ENCODE measurements at places on chromosomes 1 and 21.

DNA sequence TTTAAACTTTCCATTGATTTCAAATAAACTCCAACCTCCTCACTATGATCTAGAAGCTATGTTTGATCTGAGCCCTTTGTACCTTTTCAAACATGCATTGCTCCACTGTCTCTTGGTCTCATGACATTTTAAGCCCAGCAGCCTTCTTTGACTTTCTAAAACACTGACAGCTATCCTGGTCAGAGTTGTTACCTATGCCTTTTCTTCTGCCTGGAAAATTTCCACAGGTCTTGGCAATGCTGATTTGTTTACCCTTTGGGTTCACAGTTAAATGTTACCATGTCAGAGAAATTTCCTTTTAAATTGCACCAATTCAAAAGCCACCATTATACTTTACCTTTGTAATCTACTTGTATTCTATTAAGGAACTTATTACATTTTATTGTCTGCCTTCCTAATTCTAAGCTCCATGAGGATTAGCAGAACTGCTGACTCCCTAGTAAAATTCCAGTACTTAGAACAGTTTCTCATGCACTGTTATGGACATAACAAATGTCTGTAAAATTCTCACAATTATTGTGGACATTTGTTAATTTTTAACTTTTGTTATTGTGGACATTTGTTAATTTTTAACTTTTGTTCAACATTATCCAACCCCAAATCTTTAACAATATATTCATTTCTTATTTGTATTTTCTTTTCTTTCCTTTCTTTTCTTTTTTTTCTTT, 1064.4 kb downstream of the NCAM2 start:
- no peak for DNase-seq

DNA sequence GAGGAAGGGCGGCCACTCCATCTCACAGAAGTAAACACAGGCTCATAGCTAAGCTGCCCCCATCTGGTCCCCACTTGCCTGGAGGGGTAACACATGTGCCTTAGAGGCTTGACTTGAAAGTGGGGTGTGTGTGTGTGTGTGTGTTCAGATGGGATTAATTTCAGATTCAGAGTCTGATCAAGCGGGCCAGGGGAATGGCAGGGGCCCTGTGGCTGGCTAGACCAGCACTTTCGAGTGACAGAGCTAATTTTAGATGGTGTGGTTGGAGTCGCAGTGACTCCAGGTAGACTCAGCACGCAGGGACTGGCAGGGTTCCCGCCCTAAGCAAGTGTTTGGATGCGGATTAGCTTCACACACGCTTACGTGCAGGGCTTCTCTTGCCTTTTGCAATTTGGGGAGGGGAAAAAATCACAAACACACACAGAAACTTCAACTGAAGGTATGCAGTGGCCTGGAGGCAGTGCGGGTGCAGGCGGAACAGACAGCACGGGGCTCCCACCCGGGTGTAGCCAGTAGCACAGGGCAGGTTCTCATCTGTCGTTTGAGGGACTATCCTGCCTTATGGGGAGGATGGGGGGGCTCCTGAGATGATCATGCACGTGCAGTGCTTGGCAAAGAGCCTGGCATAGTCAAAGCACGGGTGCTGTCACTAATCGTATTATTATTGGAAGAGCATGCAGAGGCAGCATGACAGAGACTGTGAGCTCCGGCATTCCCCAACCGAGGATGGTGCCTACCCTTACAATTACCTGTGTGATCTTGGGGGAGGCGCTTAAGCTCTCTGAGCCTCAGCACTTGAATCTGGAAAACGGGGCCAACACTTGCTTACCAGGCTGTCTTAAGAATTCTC, 1.3 kb downstream of the EDN2 start:
- no peak for DNase-seq

DNA sequence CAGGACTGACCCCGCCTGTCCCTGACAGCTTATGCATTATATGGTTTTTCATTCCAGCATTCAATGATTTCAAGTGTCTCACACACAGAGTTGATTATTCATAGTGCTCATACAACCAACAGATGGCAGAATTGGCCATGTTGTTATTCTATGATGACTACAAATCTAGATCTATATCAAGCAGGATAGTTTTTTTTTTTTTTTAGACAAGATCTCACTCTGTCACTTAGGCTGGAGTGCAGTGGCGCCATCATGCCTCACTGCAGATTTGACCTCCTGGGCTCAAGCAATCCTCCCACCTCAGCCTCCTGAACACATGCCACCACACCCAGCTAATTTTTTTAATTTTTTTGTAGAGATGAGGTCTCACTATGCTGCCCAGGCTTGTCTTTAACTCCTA, 40.1 kb upstream of the LRRC8D start:
- no peak for DNase-seq

- DNase-seq = no peak
These were observed 28.0 kb downstream of the MPZL1 start for GRCh38 chr1:167749741-167750140.

- no peak for DNase-seq
These were observed 27.4 kb downstream of the KCNA3 start for GRCh38 chr1:110647254-110647891.
